Activated naive CD8-positive, alpha-beta T cell treated with anti-CD3 and anti-CD28 coated beads, Interleukin-2, amount 10 ng/mL, durations not matched to agents 7 days and 5 days (primary cell): ENCODE measurements at places on chromosomes 12 and 14.
A peak's percentile ranks its signal among the peaks of the same experiment; 100 is the strongest.

- DNase-seq: no peak
Measured at GRCh38 chr12:5768171-5768570, 176.9 kb downstream of the ANO2 start.

- peak; percentile 50 for DNase-seq
Measured at GRCh38 chr14:106845286-106846087, 1319.1 kb downstream of the TMEM121 start.

DNA sequence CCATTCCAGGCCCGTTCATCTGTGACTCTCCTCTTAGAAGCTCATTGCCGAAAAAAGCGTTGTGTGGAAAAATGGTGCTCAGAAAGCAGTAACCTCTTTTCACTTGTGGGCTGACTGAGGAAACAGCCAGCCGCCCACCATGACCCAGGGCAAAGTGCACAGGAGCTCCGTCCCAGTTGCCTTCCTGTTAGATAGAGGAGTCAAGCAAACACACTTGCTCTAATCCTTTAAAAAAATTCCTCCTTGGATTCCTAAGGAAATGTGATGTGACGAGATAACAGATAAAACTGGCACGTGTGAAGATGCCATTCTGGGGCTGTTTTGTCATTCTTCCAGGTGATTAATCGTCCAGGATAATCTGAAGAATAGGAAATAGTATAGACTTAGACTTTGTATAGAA lies 396.8 kb upstream of the DDHD1 start:
- DNase-seq: no peak

GRCh38 chr14:76977793-76978720 lies 50.5 kb downstream of the IRF2BPL start:
- DNase-seq: peak; percentile 73

DNA sequence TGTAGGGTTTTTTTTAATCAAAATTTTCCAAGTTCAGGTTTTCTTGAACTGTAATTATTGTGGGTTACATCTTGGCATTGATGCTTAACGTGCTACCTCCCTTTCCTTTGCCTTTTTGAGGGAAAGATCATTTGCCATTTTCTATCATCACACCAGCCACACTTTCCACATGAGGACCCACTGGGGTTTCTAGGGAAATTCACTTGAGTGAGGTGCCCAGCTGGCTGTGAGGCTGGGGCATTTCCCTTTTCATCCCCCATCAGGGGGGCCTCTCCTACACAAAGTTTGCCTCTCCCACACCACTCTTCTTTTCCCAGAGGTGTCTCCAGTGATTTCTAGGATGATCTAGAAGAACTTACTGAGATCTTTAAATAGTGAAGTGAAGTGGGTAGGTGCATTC lies 335.7 kb downstream of the BMP4 start:
- DNase-seq: no peak

GRCh38 chr14:73491256-73492042 lies 716 bp downstream of the RIOX1 start:
- peak; percentile 79 for DNase-seq

DNA sequence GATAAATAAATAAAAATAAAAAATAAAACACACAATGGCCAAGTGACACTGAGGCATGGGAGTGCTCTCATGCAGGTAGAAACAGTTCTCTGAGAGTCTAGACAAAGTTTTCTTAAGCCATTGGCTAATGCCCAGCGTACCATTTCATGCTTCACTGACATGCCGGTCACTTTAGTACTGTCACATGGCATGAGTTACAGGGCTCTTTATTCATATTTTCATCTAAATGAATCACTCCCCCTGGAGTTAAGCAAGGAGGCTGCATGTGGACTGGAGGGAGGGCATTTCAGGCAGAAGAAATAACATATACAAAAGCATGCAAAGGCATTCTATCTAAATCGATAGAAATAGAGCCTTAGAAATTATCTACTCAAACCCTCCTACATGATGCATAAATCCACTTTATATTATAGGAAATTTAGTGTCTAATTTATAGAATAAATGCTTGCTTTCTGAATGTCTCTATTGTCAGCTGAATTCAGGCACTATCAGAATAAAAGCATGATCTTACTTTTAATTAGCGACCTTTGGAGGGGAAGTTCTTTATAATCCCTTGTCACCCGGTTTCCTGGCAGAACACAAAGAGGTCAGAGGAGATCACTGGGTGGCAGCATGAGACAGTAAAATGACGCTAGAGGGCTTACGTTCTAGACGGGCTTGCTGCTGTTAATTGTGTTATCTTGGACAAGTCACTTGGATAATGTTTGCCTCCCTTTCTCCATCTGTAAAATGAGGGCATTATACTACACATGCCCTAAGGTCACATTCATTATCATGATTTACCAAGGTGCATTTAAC lies 17.5 kb downstream of the DYRK4 start:
- no peak for DNase-seq
